ENCODE measurements at places on chromosomes 6 and 20. TPM values are rescaled to one million over a fixed set of nuclear protein-coding genes. Genes with fewer than 3 reads are reported as not detected.
A peak's percentile ranks its signal among the peaks of the same experiment; 100 is the strongest.

DNA sequence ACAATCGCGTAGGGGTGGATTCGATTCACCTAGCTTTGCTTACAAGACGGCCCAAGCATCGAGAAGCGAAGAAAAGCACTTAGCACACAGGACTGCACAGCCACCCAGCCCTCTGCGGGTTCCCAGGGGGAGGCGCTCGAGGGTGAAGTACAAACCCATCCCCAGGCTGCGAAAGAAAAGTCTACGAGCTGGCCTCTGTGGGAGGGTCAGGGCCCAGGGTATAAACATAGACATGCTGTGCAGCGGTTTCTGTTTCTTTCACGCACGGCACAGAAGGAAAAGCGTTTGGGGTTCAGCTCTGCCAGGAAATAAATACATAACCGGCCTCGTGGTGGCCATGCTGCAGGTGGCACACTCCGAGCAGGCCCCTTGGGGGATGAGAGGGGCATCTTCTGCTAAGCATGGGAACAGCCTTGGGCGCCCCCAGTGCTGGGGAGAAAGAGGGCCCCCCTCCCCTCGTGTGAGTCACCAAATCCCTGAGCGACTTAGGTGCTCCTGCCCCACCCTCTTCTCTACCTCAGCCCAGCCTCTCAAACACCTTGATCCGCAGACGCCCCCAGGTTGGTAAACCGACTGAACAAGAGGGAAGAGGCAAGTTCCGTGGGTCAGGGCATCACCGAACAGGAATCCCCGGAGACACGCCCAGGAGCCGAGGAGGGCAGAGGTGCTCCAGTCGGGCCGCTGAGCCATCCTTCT is 91.6 kb upstream of the RIPOR2 start:
- peak; percentile 90 for DNase-seq

GRCh38 chr6:119322034-119322433 is 27.5 kb downstream of the MAN1A1 start:
- DNase-seq: no peak

GRCh38 chr6:156791320-156791850 is 14.2 kb downstream of the ARID1B start:
- DNase-seq: peak; percentile 60

GRCh38 chr6:35224720-35225119 is 11.0 kb downstream of the SCUBE3 start:
- no peak for DNase-seq

- no peak for DNase-seq
These were observed 43.0 kb downstream of the RPRD1B start for GRCh38 chr20:38076548-38076947.

GRCh38 chr6:4531406-4531805 is 244.8 kb upstream of the CDYL start:
- DNase-seq: no peak

GRCh38 chr6:161748535-161749416 is 474.9 kb upstream of the AGPAT4 start:
- DNase-seq: peak; percentile 44

DNA sequence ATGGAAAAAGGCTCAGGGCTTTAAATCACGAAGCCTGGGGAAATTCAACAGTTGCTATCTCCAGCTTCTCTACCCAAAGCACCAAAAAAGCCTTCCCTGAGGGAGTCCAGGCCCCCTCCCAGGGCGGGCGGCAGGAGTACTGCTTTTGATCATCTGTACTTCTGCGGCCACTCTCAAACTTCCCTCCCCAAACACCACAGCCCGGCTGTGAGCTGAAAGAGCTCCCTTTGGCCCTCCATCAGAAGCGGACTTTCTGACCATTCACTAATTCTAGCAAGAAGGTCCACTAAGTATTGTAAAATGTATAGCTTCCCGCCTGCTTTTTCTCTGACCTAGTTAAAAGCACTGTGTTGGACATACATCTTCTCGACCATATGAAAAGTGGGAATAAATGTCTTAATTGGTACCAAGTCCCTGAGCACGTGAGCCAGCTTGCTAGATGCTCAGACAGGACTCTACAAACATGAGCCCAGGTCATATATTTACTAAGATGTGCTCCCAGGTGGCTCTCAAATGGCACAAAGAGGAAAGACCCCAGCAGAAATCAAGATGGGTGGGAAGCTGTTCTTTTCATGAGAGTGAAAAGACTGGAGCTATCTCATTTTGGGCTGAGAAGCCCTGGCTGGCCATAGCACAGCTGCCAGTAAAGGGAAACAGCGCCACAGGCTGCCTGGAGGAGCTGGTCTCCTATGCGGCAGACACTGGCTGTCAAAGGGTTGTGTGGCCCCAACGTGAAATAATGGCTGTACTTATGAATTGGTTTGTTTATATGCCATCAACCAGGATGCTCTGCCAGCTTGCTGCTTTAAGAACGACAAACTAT is 58.6 kb downstream of the GFOD1 start:
- peak; percentile 34 for DNase-seq

DNA sequence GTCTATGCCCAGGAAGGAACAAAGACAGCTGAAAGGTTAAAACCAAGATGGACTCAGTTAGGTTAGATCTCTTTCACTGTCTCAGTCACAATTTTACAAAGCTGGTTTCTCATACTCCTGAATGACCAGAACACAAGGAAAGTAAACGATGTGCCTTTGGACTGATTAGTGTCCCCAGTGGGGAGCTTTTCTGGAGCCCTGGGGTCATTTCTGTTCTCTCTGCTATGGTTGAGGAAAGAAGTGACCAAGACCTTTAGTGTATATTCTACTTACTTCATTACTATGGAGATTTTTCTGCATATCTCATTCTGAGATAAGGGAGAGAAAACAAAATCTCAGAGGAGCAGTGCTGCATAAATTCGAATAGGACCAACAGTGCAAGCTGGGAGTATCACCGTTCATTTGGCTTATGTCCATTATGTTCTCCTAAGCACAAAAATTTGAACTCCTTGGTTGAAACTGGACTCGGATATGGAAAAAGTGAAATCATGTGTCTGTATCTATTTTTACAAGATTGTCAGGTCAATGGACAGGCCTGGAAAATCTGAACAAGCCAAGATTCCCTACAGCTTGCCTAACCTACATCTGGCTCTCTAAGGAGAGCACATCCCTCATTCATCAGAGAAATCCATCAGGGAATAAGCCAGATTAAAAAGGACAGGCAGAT is 34.4 kb upstream of the ENPP1 start:
- no peak for DNase-seq

DNA sequence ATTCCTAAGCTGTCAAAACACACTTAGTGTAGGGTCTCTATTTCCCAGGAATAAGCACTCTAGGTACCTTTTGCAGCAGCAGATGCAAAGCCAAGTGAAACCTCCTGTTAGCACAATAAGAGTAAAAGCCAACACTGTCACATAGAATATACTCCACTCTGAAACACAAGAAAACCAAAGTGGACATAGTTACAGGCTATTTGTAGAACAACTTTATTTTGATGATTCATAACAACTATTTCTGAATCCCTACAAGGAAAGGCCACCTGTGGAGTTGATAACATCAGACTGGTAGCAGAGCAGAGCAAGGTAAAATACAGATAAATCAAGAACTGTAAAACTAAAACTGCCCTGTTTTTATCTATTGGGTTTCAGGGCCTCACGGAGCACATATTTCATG is 59.7 kb downstream of the ALDH5A1 start:
- no peak for DNase-seq

DNA sequence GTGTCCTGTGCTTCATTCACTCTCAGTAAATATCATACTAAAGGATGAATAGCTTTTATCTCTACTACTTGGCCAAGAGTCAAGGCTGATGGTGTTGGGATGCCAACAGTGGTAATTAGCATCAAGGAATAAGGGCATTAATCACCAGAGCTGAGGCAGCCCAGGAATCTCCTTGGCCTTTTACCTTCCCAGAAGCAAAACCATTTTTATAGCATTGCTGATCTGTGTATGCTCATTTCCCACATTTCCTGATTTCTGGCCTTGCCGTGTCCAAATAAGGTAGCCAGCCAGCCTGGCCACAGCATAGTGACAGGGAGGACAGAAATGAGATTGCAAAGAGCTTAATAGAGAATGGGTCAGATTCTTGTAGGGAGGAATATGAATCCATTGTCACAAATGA is 76.7 kb upstream of the FOXO3 start:
- no peak for DNase-seq

DNA sequence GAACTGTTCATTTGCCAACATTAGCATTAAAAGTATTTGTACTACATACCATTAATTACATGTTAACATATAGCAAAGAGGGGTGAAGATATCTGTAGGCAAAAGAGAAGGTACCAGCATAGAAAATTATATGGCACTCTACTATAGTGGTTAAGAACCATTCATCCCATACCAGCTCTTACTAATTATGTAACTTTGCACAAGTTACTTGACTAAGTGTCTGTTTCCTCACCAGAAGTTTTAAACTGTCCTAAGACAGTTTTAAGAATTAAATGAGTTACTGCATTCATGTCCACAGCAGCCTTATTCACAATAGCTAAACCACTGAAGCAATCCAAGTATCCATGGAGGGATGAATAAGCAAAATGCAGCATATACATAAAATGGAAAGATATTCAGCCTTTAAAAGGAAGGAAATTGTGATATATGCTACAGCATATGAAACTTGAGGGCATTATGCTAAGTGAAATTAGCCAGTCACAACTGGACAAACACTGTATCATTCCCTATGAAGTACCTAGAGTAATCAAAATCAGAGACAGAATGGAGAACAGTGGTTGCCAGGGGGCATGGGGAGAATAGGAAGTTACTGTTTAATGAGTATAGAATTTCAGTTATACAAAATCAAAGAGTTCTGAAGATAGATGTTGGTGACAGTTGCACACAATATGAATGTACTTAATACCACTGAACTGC is 98.9 kb downstream of the RNGTT start:
- no peak for DNase-seq

- DNase-seq: no peak
These were observed 32.7 kb upstream of the MAP7 start for GRCh38 chr6:136582711-136583471.

- DNase-seq: peak; percentile 49
These were observed 538 bp upstream of the ZFP64 start for GRCh38 chr20:52191916-52192718.

DNA sequence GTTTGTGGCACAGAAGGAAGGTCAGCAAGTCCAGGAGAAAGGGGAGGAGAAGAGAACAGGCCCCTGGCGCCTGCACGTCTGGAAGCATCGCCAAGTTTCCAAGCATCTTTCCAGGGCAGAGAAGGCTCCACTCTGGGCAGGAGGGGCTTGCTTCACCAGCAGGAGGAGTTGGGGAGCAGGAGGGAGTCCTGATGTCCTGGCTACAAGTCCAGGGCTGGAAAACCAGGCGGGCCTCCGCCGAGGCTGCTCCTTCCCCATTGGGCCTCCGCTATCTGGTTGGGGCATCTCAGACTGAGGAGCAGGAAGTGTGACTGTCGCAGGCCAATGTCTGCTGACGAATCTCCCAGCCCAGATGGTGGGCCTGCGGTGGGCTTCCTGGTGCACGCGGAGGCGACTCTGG is 421.9 kb downstream of the PREX1 start:
- no peak for DNase-seq

GRCh38 chr20:37503256-37503927 is 17.7 kb upstream of the NNAT start:
- DNase-seq: no peak

- no peak for DNase-seq
These were observed 109.9 kb downstream of the POPDC3 start for GRCh38 chr6:105069821-105070445.

- DNase-seq: no peak
These were observed 18.6 kb downstream of the CCDC167 start for GRCh38 chr6:37480951-37481534.

- DNase-seq: no peak
These were observed 26.2 kb upstream of the TSHZ2 start for GRCh38 chr20:52945862-52946522.

DNA sequence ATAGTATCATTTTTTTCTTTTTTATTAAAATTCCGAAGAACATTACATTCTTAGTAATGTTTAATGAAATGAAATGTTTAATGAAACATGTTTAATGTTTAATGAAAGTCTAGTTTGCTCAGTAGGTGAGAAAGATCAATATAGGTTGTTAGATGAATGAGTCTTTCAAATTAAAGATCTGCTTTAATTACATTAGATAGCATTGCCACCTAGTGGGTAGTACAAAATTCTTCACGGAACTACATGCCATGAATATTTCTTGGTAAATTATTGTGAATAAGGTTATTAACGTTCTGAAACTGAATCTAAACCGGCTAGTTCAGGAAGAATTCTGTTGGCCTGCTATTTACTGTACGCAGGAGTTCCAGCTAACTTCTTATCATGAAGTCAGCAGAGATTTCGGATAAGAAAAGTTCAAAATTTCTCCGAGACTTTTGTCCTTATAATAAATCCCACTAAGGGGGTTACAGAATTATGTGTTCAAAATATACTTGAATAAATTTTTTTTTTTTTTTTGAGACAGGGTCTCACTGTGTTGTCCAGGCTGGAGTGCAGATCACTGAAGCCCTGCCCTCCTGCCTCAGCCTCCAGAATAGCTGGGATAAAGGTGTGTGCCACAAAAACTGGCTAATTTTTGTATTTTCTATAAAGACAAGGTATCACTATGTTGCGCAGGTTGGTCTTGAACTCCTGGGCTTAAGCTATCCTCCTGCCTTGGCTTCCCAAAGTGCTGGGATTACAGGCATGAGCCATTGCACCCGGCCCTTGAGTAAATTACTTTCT is 7.9 kb upstream of the GMNN start:
- no peak for DNase-seq

- no peak for DNase-seq
These were observed 78.8 kb upstream of the ARID1B start for GRCh38 chr6:156698239-156699016.

DNA sequence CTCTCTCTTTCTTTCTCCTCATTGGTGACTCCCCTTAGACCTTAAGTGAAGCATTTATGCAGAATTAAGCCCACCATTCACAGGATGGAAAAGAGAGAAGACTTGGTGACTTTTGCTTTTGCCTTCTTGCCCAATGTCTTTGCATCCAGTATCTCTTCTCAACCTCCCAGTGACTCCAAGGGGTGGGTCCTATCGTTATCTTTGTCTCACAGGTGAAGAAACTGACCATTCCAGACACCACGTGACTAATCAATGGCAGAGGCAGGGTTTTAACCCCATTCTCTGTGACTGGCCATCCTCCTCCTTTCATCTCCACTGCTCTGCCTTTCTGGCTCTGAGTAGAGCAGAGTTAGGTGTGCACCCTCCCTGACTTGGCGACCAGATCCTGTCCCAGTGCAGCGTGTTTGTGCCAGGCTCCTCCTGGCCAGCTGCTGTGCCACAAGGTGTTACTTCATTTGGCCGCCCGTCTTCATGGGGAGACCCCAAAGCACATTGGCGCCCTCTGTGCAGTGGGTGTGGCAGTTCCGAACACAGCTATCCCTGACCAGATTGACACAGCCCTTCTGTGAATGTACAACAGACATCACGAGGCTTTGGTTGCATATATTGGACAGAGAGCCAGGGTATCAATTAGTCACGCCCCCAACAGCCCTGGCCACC is 501.3 kb downstream of the CD83 start:
- DNase-seq: no peak

- DNase-seq: no peak
These were observed 88.2 kb upstream of the FAM83B start for GRCh38 chr6:54758340-54758739.

HCRTR2 gene
- not detected for total RNA-seq

GGTLC1 gene
- total RNA-seq: not detected

STMND1 gene
- total RNA-seq: not detected

NRSN1 gene
- not detected for total RNA-seq

TREML1 gene
- total RNA-seq: not detected

WFDC5 gene
- total RNA-seq: not detected

SLPI gene
- not detected for total RNA-seq

ZSCAN23 gene
- total RNA-seq: 1.7 TPM

CLPSL1 gene
- not detected for total RNA-seq

TINAG gene
- not detected for total RNA-seq

All from activated naive CD4-positive, alpha-beta T cell treated with anti-CD3 and anti-CD28 coated beads for 36 hours (primary cell).